Naive thymus-derived CD4-positive, alpha-beta T cell (primary cell): ENCODE measurements at places on chromosomes 1 and 21. TPM values are rescaled to one million over a fixed set of nuclear protein-coding genes. Genes with fewer than 3 reads are reported as not detected.
A peak's percentile ranks its signal among the peaks of the same experiment; 100 is the strongest.

Gene CENPF
- total RNA-seq, result 4.1 TPM

Gene OR6K3
- not detected for total RNA-seq

Gene BEND5
- total RNA-seq, result 10.4 TPM

Gene OLFML2B
- total RNA-seq, result not detected in 2 replicates

Gene BEST4
- 1.1 TPM for total RNA-seq

GRCh38 chr1:7781501-7781900 is 2.6 kb upstream of the PER3 start:
- H3K27ac ChIP-seq, result peak overlapping the region; percentile 39
- peaks cover 8% of the 10 kb centered on the region for H3K4me1 ChIP-seq
- H3K36me3 ChIP-seq, result peaks cover 7% of the 10 kb centered on the region
- no peak for DNase-seq

DNA sequence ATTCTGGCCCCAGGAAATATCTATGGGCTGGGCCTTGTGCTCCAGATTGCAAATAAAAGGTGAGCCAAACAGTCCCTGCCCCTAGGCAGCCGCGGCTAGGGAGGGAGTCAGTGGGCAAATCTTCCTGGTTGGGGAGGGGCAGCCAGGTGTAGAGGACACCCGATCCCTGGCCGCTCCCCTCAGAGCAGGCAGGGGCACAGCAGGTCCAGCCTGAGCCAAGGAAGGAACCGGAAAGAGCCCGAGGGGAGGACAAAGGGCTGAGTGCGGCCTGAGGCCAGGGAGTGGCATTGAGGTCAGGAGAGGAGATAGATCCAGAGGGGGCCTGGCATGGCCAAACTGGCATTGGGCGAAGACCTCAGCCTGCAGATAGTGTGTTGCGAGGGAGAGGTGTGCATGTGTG is 36.6 kb upstream of the ARF1 start:
- no peak for DNase-seq
- no peaks in the 10 kb centered on the region for H3K27me3 ChIP-seq
- no peaks in the 10 kb centered on the region for H3K36me3 ChIP-seq
- H3K4me1 ChIP-seq, result no peaks in the 10 kb centered on the region
- H3K27ac ChIP-seq, result no peak overlapping the region

GRCh38 chr1:115949156-115949555 is 27.2 kb upstream of the SLC22A15 start:
- no peaks in the 10 kb centered on the region for H3K4me1 ChIP-seq
- no peak overlapping the region for H3K4me3 ChIP-seq

DNA sequence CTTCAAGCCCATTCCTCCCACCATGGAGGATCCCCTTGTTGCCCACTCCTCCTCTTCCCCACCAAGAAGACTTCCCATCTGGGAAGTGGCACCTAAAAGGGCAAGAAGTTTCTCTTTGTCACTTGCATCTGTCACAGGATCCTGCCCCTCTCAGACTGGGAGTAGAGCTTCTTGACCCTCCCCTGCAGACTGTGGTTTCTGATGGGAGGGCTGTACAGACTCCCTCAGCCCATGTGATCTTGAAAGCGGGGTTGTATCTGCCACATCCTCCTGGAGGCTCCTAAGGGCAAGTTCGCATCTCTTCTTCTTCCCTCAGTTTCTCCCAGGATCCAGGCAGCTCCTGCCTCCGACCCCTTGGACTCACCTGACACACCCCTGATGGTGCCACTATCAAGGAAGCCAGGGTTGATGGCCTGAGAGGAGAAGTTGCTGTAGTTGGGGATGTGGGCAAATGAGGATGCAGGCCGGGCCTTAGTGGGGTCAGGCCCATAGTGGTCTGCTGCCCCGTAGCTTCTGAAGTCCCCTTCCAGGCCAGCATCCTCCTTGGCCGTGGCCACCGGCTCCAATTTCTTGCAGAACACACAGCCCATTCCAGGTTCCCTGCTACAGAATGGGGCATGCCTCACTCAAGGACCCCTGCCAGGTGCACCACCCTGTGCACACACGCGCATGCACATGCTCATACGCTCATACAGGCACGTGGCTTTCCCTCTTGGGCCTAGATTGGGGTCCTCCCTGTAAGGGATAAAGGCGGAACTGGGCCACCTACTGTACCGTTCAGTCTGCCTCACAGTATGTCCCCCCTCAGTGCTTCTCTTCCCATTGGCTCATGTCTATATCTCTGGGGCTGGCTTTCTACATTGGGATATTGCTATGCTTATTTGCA is 11.4 kb downstream of the FGR start:
- H3K27ac ChIP-seq, result no peak overlapping the region
- no peak for DNase-seq
- no peak overlapping the region for H3K4me3 ChIP-seq
- H3K27me3 ChIP-seq, result no peaks in the 10 kb centered on the region

GRCh38 chr1:207284209-207284897 is 37.1 kb upstream of the CD55 start:
- no peaks in the 10 kb centered on the region for H3K27me3 ChIP-seq
- H3K4me1 ChIP-seq, result peaks cover 32% of the 10 kb centered on the region
- DNase-seq, result no peak

GRCh38 chr1:176903474-176903873 is 261.0 kb downstream of the ASTN1 start:
- H3K4me1 ChIP-seq, result no peaks in the 10 kb centered on the region
- no peaks in the 10 kb centered on the region for H3K27me3 ChIP-seq
- no peak overlapping the region for H3K4me3 ChIP-seq

GRCh38 chr21:17805966-17806365 is 13.2 kb downstream of the C21orf91 start:
- H3K4me1 ChIP-seq, result peaks cover 14% of the 10 kb centered on the region
- no peak overlapping the region for H3K27ac ChIP-seq
- H3K27me3 ChIP-seq, result no peaks in the 10 kb centered on the region
- H3K4me3 ChIP-seq, result no peak overlapping the region
- no peak for DNase-seq

DNA sequence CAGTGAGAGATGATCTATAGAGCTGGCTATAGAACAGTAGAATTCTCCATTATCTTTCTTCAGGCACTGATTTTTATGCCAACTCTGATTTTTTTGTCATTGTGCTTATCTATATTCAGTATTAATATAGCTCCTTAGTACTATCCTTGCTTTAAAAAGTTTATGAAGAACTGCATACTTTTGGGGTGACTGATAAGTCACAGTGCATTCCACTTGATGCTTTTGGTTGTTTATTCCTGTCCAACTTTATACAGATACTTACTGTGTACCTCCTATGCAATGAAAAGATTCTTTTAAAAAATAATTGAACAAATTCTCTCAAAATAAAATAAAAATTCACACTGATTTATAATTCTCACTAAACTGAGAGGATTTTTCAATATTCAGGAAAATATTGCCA is 71.6 kb downstream of the COL24A1 start:
- H3K27me3 ChIP-seq, result no peaks in the 10 kb centered on the region
- H3K4me1 ChIP-seq, result no peaks in the 10 kb centered on the region
- H3K27ac ChIP-seq, result no peak overlapping the region
- no peak overlapping the region for H3K4me3 ChIP-seq
- DNase-seq, result no peak
- H3K36me3 ChIP-seq, result no peaks in the 10 kb centered on the region

GRCh38 chr1:41466146-41466545 is 18.3 kb downstream of the EDN2 start:
- DNase-seq, result no peak
- no peaks in the 10 kb centered on the region for H3K36me3 ChIP-seq
- no peaks in the 10 kb centered on the region for H3K27me3 ChIP-seq
- no peak overlapping the region for H3K27ac ChIP-seq

- no peaks in the 10 kb centered on the region for H3K27me3 ChIP-seq
- H3K36me3 ChIP-seq, result no peaks in the 10 kb centered on the region
- no peak overlapping the region for H3K4me3 ChIP-seq
- no peak for DNase-seq
- peaks cover 3% of the 10 kb centered on the region for H3K4me1 ChIP-seq
Measured at GRCh38 chr1:19654886-19655717, 9.6 kb upstream of the HTR6 start.

- no peaks in the 10 kb centered on the region for H3K36me3 ChIP-seq
- no peaks in the 10 kb centered on the region for H3K27me3 ChIP-seq
- DNase-seq, result no peak
- no peak overlapping the region for H3K4me3 ChIP-seq
- no peak overlapping the region for H3K27ac ChIP-seq
- H3K4me1 ChIP-seq, result peaks cover 17% of the 10 kb centered on the region
Measured at GRCh38 chr1:6345460-6345859, 48.1 kb downstream of the ACOT7 start.

DNA sequence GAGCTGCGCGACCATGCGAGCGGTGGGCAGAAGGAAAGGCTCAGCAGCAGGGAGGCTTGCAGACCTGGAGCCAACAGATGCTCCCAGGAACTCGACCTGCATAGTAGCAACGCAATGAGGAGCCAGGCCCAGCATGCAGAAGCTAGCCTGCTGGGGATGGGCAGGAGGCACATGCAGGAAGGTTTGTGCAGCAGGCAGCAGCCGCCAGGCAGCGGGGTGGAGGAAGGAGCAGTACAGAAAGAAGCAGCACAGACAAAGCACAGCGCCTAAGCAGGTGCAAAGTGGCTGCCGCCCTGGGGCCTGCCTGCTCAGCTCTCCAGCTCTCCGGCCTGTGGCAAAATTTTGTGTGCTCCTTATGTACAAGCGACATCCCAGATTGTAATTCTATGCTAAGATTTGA is 213.5 kb upstream of the MAP1LC3C start:
- no peak for DNase-seq
- no peak overlapping the region for H3K27ac ChIP-seq
- H3K27me3 ChIP-seq, result no peaks in the 10 kb centered on the region
- no peaks in the 10 kb centered on the region for H3K36me3 ChIP-seq

- H3K4me1 ChIP-seq, result no peaks in the 10 kb centered on the region
- no peak overlapping the region for H3K4me3 ChIP-seq
- H3K36me3 ChIP-seq, result no peaks in the 10 kb centered on the region
- no peaks in the 10 kb centered on the region for H3K27me3 ChIP-seq
Measured at GRCh38 chr1:2988256-2988655, 33.0 kb upstream of the ACTRT2 start.
